T-helper 2 cell (primary cell): ENCODE measurements at places on chromosomes 7 and 10.

DNA sequence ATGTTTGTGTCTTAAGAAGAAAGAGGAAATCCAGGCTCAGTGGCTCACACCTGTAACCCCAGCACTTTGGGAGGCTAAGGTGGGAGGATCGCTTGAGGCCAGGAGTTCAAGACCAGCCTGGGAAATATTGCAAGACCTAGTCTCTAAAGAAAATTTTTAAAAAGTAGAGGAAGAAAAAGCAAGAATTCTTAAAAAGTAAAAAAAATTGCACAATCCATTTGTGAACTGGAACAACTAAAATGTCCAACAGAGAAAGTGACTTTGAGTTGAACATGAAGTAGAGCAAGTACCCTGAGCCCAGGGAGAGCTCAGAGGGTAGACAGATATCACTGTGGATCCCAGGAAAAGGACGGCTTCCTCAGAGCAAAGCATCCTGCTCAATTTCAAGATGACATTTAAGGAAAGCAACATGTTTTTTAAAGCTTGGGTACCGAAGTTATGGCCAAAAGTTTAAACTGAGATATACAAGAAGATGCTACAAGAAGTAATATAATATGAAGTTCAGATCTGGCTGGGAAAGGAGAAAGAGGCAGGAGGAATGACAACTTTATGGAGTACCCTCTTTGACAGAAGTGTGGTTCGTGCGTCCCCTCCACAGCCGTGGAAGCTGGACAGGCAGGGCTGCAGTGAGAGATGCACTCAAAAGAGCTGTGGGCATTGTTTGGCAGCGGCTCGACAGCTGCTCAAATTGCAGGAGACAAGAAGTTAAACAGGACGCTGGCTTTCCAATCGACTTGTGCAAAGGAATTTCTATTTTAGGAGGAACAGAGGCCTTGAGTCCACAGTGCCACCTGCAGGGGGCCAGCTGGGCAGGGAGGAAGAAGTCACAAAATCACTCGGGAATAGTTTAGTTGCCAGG lies 201.3 kb downstream of the JCAD start:
- no peak for DNase-seq

- DNase-seq, result no peak
These were observed 126.6 kb downstream of the CUX1 start for GRCh38 chr7:101943889-101944600.

DNA sequence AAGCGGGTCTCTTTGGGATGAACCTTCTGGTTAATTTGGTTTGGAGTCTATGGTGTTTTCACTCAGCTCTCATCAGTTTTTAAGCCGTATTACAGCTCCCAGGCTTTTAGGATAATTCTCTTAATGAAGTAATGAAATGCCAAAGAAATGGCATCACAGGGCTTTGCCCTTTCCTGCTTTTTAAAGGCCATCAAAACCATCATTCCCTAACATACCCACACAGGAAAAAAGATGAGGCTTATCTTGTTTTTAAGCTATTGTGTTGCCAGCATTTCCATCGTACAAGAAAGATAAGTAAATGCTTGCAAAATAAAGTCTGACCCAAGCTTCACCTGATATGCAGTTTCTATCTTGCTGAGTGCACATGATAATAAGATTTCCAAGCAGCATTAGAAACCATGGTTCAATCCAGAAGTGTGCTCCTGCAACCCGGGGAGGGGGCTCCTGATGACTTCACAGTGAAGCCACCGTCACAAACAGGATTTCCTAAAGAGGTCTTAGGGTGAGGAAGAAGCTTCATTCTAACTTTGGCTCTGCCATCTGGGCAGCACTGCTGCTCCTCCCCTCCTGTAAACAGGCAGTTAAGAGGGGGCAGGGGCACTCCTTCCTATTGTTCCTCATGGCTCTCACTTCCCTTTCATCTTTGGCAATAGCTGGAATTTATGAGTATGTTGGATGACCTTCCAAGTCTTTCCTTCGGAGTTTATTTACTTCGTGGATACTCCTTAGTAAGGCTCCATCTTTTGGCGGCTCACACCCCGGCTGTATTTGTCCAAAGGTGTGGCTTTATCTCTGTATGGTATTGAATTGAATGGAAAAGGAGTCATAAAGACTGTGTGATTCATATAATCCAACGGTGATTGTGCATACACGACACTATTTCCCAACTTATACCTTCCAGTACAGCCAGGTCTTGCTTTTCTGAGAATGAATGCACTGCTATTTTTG lies 55.2 kb upstream of the FAM133B start:
- DNase-seq, result no peak

DNA sequence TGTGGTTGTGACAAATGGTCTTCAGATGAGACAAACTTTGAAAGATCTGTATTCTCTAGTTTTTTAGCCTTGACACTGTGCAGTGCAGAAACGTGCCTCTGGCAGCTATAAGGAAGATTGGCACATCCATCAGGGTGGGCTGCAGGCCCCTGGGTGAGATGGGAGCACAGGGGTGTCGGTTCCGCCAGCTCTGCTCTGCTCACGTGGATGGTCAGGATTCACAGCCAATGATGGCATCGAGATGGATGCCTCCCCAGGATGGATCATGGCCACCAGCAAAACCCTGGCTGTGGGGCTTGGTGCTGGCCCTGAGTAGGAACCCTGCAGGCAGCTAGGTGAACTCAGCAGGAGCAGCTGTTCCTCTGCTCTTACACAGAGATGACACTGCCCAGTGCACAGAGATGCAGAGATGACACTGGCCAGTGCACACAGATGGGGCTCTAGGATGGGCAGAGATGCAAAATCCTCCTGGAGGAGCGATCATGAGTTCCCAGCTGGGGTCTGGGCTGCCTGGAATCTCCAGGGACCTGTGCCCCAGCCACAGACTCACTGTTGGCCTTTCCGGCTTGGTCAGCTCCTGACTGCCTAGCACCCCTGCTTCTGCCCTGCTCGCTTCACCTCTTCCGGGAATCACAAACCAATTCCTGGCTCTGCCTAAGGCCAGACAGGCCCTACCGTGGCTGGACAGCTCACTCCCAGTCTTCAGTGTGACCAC lies 185.9 kb downstream of the TCERG1L start:
- no peak for DNase-seq

- no peak for DNase-seq
These were observed 2.7 kb downstream of the VGF start for GRCh38 chr7:101162551-101163278.

DNA sequence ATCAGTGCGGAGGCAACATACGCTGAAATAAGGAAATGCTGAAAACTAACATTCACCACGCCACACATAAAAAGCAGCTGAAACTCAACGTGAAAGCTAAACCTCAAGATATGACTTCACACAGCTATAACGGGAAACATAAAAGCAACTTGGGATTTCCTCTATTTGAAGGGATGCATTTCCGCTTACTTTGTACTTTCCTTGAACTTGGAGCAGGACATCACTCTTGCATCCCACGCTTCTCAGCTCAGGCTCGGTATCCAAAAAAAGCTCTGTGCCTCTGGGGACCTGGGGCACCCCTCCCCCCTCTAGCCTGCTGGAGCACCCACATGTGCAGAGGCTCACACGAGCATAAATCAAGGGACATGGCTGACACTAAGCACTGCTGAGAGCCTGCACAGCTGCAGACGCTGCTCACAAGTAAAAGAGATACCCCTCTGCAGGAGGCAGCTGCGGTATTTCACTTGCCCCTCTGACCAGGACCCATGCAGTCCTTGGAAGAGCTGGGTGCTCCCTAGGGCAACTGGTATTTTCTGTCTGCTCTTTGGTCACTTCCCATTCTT lies 34.2 kb downstream of the PARD3 start:
- DNase-seq, result no peak

DNA sequence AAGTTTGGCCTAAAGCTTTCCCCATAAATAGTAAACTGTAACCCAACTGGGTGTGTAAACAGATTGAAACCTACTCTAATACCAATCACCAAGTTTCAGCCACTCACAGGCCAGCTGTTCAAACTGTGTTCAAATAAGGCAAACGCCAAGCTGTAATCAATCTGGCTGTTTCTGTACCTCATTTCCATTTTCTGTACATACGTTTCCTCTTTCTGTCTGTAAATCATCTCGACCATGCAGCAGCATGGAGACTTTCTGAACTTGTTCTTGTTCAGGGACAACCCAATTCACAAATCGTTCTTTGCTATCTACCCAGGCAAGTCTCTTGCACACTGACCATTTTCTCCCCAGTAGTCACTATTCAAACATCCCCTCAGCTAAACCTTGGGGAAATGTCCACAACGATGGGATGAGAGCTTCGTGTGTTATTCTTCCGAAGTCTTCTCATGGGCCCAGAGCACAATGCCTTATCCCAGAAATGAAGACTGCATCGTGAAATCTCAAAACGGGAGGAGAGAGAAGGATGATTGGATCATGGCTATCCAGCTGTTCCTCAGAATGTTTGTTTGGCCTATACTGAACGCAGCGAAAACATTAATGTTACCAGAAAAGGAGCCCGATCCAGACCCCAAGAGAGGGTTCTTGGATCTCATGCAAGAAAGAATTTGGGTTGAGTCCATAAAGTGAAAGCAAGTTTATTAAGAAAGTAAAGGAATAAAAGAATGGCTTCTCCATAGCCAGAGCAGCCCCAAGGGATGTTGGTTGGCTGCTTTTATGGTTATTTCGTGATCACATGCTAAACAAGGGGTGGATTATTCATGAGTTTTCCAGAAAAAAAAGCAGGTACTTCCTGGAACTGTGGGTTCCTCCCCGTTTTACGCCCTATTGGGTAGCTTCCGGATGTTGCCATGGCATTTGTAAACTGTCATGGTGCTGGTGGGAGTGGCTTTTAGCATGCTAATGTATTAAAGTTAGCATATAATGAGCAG lies 86.2 kb downstream of the SLC16A9 start:
- no peak for DNase-seq

GRCh38 chr7:16431646-16432424 lies 10.5 kb upstream of the CRPPA start:
- no peak for DNase-seq
